Activated naive CD4-positive, alpha-beta T cell treated with anti-CD3 and anti-CD28 coated beads, Interleukin-2, amount 50 U/mL, for 72 hours (primary cell): ENCODE measurements at places on chromosomes 7 and 10. TPM values are rescaled to one million over a fixed set of nuclear protein-coding genes. Genes with fewer than 3 reads are reported as not detected.

Gene CTNNA3
- total RNA-seq: 0.39 TPM

Gene C1GALT1
- total RNA-seq: 35.5 TPM

Gene CYP17A1
- not detected for total RNA-seq

Gene TCAF2
- 73.2 TPM for total RNA-seq

Gene TAS2R3
- total RNA-seq: 1.8 TPM

Gene STEAP4
- total RNA-seq: not detected

- DNase-seq: no peak
Observed at GRCh38 chr10:32963096-32963495, 5.1 kb upstream of the ITGB1 start.

GRCh38 chr7:87591211-87591610 lies 9.5 kb downstream of the ABCB1 start:
- DNase-seq: no peak

DNA sequence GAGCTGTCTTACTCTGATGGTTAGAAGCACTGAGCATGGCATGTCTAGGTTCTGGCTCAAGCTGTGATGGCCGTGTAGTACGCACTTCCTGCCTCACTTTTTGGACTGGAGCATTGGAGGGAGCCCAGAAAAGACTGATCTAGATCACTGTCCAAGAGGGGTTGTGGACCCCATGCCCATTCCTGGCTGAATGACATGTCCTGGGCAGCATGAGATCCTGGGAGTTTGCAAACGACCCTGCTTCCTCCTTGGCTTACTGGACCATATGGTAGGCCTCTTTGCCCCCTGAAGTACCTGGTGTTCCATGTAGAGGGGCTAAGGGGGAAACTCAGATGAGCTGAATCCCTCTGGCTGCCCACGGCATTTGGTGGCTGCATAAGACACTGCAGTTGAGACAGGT lies 36.7 kb downstream of the ARHGAP22 start:
- no peak for DNase-seq

- DNase-seq: no peak
Observed at GRCh38 chr10:28307267-28307666, 4.4 kb upstream of the MPP7 start.

DNA sequence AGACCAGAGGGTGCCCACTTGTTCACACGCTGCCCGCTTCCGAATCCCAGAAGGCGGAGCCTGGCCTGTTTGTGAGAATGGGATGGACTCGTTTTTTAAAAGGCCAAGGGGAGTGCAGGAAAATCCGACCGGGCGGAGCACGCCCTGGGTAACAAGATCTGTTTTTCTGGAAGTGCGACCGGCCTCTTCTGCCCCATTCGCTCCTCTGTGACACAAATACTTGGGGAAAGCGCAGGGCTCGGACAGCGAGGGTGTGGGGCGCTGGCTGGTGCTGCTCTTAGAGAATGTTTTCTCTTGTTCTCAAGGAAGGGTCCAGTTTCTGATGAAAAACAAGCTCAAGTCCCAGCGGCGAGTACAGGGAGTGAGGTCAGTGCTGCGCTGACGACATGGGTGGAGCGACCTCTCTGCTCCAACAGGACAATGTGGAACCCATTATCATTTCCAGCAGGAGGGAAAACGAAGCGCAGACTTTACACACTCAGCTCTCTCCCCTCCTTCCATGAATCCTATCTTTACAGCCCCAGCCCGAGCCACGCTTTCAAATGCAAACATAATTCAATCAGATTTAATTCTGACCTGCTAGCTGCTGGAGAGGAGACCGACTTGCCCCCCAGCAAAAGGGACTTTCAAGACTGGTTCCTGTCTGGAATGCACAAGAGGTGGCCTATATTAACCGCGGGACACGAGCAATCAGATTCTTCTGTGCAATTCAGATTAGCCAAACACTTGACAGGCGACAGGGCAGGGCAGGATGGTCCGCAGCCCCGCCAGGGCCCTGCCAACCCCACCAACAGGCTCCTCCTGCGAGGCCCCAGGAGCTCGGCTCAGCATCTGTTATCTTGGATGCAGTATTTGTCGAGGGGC lies 1.1 kb downstream of the RADIL start:
- DNase-seq: no peak
